Astrocyte of the spinal cord (primary cell): ENCODE measurements at places on chromosomes 13 and 19.
A peak's percentile ranks its signal among the peaks of the same experiment; 100 is the strongest.

- no peak for DNase-seq
Measured at GRCh38 chr19:16207490-16208025, 9.8 kb downstream of the AP1M1 start.

GRCh38 chr13:35672611-35673010, 196.1 kb upstream of the MAB21L1 start:
- DNase-seq: no peak

- no peak for DNase-seq
Measured at GRCh38 chr13:87954091-87954490, 282.9 kb downstream of the SLITRK5 start.

DNA sequence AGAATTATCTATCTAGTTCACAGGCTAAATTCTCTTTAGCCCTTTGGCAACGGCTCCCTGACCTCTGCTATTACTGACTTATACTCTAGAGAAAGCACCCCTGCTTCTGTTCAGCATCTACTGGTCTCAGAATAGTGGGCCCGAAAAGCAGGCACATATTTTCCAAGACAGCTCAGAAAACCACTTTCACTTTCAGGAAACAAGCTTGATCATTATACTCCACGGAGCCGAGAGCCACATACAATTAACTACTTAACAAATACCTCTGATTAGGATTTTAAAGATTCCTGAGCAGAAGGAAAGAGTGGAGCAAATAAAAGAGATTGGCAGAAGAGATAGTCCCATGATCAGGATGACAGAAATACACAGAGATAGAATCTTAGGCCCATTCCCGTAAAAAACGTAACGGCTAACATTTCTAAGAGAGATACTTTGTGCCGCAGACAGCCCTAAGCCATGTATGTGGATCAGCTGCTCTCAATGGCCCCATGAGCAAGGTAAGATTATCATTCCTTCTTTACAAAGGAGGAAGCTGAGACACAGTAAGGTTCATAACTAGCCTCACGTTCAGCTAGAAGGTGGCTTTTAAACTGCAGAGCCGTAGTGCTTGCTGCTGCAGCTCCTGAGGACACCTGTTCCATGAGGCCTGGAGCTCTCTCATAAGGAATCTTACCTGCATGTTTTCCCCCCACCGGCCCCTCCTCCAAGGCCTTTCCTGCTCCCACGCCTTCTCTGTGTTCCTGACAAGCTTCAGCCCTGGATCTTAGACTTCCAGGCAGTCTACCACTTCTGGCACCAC, 227.2 kb downstream of the FOXO1 start:
- DNase-seq: peak; percentile 28

DNA sequence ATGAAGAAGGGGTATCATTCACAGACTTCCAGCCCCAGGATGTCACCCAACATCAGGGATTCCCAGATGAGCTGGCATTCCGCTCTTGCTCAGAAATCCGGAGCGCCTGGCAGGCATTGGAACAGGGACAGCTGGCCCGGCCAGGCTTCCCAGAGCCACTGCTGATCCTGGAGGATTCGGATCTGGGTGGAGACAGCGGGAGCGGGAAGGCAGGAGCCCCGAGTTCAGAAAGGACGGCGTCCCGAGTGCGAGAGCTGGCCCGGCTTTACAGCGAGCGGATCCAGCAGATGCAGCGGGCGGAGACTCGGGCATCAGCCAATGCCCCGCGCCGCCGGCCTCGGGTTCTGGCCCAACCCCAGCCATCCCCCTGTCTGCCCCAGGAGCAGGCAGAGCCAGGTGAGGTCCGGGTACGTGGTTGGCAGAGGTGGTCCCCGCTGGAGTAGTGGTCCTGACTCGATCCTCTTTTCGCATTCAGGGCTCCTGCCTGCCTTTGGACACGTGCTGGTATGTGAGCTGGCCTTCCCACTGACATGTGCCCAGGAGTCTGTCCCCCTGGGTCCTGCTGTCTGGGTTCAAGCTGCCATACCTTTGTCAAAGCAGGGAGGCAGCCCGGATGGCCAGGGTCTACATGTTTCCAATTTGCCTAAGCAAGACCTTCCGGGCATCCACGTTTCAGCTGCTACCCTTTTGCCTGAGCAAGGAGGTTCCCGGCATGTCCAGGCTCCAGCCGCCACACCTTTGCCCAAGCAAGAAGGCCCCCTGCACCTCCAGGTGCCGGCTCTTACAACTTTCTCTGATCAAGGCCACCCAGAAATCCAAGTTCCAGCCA, 11.0 kb downstream of the PLEKHG2 start:
- no peak for DNase-seq

GRCh38 chr13:32041429-32041828, 9.9 kb downstream of the FRY start:
- DNase-seq: no peak

DNA sequence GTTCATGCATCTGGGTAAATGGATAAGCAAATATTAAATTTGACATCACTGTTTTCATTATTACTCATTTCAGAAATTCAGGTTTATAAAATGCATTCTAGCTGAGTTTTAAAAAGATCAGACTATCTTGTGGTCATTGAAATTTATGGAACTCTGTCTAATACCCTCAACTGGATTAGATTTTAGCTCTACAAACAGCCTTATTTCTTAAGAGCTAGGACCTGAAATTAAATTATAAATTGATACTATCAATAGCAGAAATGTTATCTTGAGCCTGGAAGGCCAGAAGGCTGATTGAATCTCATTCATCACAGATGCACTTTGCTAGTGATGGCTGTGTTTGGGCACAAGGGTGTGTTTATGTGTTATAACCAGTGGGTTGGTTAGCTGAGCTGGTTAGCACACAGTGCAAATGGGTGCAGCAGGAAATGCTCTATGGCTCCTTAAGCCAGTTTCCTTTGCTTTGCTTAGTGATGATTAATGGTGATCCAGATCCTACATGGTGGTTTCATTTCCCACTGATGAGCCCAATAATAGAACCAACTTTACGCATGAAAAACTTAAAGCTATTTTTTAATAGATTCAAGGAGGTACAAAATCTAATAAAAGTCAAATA, 310.8 kb upstream of the KLF12 start:
- DNase-seq: peak; percentile 15

- peak; percentile 24 for DNase-seq
Measured at GRCh38 chr13:93875547-93875946, 603.9 kb downstream of the DCT start.

DNA sequence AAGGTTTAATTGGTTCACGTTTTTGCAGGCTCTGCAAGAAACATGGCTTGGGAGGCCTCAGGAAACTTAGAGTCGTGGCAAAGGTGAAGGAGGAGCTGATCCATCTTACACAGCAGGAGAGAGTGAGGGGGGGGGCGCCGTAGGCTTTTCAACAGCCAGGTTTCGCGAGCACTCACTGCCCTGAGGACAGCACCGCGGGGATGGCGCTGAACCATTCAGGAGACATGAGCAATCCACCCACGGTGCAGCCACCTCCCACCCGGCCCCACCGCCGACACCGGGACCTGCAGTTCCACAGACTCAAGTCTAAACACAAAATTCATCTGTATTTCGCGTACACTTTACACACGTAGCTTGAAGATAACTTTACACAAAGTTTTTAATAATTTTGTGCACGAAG, 73.6 kb downstream of the KDM4B start:
- DNase-seq: no peak

DNA sequence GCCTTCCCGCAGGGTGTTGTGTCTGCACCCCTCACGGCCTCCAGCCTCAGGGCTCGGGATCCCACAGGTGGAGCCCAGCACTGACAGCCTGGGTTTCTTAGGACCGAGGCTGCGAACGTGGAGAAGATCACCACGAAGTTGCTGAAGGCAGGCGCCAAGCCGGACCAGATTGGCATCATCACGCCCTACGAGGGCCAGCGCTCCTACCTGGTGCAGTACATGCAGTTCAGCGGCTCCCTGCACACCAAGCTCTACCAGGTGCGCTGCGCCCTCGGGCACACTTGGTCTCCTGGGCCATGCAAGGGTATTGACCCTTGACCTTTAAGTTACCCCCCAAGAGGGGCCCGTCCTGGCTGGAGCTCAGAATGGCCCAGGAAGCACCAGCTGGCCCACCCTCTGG, 29.0 kb downstream of the UPF1 start:
- DNase-seq: no peak

- peak; percentile 43 for DNase-seq
Measured at GRCh38 chr19:3176715-3177501, 1.7 kb upstream of the S1PR4 start.

GRCh38 chr13:51581148-51581820, 3.0 kb upstream of the WDFY2 start:
- DNase-seq: no peak

GRCh38 chr19:53906211-53907192, 2.6 kb upstream of the CACNG7 start:
- DNase-seq: no peak

GRCh38 chr19:29800100-29800825, 11.5 kb upstream of the CCNE1 start:
- no peak for DNase-seq

GRCh38 chr19:43504426-43505185, at the start of gene PHLDB3:
TSS of gene PHLDB3 (minus strand) at chr19:43504746. CDS start at chr19:43504118, 628 bp downstream.
- no peak for DNase-seq
